Stimulated activated CD4-positive, alpha-beta T cell treated with anti-CD3 and anti-CD28 coated beads, Interleukin-12 subunit alpha, Interleukin-12 subunit beta, amount 100 ng/mL, for 4 hours (primary cell): ENCODE measurements at places on chromosomes 3 and 15.
A peak's percentile ranks its signal among the peaks of the same experiment; 100 is the strongest.

- no peak for DNase-seq
Measured at GRCh38 chr3:134260987-134261386, 10.3 kb upstream of the RYK start.

DNA sequence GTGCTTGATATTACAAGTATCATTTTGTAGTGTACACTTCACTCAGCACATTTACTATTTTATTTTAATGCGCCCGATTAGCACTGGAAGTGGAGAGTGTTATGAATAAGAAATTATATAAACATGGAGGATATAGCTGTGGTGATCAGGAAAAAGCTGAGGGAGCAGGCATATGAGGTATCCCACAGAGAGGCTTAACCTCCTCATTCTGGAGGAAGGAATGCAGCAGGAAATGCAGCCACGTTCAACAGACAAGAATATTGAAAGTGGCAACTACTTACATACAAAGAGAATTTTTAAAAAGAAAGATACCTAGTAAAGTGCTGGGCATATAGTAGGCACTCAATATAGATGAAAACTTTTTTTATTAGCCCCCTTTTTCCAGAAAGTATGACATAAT, 166.0 kb upstream of the SATB1 start:
- DNase-seq: no peak

GRCh38 chr3:46280105-46280797, 38.0 kb downstream of the CCR3 start:
- no peak for DNase-seq

DNA sequence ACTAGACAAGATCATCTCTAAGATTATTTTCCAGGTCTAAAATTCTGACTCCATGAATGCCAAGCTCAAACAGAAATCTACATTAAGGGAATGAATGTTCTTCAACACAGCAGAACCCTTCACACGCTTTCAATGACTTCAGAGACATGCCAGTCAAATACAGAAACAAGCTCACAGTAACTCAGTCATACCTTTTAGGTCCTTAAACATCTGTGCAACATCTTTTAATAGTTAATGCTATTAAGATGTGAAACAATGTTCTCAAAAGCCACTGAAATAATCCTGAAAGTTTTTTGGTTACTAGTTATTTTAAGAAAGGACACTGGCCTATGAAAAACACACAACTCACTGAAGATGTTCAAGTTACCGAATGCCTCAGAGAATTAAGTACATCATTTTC, 2.5 kb downstream of the DLG1 start:
- no peak for DNase-seq

DNA sequence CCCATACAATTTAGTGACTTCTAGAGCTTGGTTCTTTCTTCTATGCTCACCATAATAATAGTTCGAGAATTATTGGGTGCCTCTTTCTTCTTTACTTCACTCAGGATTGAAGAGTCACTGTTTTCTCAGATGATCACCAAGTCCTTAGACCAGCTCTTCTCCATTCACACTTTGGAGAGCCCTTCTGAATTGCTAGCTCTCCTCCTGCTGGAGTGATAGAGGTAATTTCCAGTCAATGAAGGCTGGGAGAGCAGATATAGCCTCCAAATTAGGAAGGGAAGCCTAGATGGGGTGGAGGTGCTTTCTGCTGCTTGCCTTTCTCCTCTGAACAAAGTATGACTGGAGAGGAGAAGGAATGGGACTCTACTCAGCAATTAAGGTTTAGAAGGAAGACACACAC, 10.7 kb upstream of the BBX start:
- DNase-seq: no peak

DNA sequence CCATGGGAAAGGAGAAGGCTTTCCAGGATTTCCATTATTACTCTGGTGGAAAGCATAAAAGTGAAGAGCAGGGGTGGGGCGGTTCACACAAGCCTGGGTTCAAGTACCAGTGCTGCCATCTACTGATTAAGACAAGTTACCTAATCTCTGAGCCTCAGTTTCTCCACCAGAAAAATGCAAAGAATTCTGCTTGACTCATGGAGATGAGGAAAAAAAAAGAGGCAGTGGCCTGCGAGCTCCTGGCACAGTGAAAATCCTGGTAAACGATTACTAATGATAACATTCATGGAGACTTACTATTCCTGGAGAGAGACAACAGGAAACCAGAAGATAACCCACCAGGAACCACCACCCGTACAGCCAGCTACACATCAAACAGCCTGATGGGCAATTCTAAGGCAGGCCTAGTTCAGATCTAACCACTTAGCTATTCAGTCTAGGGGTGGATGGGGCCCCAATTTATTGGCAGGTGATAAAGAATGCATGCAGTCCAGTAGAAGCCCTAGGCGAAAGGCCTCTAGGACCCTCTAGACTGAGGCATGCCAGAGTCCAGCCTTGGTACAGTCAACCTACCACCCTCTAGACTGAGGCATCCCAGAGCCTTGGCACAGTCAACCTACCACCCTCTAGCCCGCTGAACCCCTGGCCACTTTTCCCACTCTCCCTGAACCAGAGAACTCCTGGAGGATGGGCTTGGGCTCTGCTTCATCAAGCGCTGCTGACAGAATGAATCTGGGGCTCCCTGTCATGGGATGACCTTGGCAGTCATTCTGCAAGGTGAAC, 2.5 kb downstream of the AMOTL2 start:
- DNase-seq: no peak

DNA sequence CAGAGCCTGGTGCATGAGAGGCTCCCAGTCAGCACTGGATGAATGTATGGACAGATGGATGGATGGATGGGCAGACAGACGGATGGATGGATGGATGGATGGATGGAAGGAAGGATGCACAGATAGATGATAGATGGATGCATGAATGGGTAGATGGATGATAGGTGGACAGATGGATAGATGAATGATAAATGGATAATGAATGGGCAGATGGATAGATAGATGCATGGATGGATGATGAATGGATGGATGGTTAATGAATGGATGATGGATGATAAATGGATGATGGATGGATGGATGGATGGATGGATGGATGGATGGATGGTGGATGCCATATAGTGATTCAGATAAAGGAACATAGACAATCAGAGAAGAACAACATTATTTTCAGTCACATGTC, 71.0 kb downstream of the SLC6A11 start:
- DNase-seq: no peak

DNA sequence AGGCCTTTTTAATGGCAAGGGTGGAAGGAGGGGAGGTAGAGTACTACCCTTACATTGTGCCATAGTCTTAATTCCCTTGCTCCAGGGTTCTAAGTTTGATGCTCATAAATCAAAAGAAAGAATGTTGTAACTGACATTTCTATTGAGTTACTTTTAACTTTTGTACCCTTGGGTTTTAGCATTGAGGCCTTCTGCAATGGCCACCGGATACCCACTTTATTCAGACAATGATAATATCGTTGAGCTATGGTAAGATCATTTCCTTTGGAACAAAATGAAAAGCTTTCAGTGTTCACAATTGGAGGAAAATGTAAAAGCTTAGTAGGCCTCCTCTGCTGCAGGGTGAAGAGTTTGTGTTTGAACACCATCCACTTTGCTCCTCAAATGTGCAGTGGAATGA, 16.8 kb downstream of the CGNL1 start:
- no peak for DNase-seq

DNA sequence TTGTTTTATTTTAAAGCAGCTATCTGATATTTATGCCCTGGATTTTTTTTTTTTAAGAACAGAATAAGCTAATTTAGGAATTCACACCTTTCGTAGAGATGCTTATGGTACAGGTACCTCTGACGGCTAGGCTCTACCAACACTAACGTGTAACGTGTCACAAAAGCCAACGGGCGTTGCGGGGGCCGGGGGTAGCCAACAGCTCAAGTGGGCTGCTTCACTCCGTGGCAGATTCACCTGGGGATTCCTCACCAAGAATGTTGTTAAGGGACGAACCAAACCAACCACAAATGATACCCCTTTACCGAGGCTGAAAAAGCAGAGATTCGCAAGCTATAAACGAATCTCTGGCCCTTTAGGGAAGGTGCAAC, 1.0 kb downstream of the TMCC1 start:
- peak; percentile 3 for DNase-seq

DNA sequence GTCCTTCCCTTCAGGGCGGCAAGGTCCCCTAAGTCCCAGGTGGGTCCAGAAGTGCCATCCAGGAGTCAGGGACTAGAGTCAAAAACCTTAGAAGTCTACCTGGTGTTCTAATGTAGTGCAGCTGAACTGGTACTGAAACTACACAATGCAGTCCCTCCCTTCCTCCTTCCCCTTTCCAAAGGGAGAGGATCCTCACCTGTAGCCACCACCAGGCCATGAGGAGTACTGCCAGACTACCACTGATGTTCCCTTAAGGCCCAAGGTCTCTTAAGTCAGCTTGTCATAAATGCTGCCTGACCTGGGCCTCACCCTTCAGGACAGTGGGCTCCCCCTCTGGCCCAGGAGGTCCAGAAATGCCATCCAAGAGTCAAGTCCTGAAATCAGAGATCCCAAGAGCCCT, 98.9 kb downstream of the ULK4 start:
- no peak for DNase-seq

GRCh38 chr3:128075522-128076482, 23.6 kb downstream of the SEC61A1 start:
- peak; percentile 88 for DNase-seq

DNA sequence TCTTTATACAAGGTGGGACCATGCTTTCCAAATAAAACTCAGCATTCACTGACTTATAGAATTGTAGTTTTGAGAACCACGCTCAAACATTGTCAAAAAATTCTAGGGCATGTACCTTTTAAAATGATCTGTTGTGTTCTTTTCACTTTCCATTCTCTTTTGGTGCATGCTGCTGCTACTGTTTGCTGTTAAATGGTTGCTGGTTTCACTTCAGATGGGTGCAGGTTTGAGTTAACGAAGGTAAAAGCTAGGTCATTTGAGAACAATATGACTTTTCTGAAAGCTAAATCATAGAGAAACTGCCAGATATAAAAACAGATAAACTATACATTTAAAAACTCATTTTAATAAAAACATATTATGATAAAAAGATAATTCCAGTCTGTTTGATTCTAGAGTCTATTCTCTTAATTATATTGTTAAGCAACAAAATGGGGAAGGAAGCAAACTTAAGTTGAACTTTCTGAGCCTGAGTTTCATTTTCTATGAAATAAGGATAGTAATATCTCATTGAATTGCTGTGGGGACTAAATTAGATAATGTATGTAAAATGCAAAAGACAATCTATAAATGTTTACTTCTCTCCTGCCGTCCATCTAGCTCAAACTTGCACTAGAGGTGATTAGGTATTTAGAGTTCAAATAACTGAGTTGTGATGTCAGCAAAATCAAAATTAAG, 82.4 kb downstream of the OXSM start:
- no peak for DNase-seq

DNA sequence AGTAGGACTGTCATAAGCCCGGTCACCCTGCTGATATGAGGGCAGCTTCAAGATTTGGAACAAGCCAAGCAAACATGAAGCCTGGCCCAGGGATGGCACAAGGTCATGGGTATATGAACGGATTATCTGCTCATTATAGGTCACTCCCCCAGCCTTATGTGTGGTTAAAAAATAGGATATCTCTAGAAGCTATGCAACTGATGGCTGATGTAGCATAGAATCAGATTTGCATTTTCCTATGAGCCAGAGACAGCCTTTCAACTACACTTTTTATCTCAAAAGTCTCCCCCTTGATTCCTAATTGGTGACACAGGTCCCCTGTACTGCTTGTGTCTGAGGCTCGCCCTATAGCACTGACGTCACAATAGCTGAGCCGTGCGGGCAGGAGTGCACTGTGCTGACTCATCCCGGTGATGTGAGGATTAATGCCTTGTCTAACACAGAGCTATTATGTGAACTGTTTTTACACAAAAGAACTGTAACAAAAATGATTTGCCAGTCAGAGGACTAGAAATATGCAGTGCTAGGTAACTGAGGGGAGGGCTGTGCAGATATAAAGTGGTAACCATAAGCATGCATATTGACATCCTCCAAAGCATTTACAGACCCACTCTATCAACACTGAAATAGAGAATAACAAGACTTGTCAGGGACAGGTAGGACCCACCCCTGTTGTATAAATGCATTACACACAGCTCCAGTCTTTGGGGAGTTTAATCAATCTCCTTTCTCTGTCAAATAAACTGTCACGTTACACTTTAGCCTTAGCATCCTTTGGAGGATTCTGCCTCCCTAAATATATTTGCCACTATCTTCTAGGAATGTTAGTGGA, 204.9 kb downstream of the TIGIT start:
- DNase-seq: no peak

DNA sequence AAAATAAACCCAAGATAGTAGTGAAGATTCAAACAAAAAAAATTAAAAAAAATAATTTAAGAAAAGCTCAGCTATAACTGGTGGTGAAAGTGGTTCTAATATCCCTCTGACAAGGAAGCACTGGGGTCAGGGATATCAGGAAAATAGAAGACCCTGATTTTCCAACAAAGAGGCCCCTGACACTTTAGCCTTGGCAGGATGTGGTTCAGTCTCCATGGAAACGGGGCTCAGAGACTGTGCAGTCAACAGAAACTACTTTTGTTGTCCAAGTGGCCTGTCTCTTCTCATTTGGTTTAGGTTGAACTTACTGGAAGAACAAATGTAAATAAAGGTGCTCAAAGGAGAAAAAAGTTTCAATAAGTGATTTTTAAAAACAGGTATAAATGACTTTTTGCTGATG, 27.2 kb downstream of the INTS14 start:
- no peak for DNase-seq
